DMS53 (cell line): ENCODE measurements at places on chromosomes 6 and 20.

- DNase-seq = no peak
These were observed 82.4 kb upstream of the SMLR1 start for GRCh38 chr6:130744576-130745366.

DNA sequence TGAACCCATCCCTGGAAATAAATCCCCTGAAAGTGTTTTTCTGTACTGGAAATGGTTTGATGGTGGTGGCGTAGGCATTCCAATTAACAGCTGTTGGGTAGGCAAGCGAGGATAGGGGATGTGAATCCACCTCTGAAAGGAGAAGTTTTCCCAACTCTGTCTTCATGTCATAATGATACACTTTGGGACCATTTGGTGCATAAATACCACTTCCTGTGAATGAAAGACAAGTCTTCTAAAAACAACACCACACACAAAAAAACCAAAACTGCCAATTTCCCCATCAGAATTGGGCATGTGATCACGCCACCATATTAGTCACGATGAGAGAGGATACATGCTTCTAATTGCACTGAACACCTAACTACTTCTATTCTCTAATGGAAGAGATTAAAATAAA lies 6.4 kb downstream of the VNN2 start:
- no peak for DNase-seq

DNA sequence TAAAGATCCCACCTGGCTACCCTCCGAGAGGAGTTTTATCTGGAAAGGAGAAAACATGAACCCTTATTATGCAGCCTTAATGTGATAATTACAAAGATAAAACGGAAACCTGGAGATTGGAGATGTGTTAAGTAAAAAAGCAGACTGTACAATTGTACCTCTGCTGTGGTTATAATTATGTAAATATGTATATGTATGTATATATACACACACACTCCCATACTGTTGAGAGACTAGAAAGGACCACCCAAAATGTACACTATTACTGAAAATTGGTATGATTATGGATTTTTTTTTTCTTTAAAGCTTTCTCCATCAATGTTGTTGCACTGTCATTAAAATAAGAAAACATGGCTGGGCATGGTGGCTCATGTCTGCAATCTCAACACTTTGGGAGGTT lies 72.1 kb upstream of the BCLAF1 start:
- DNase-seq = no peak

- DNase-seq = no peak
These were observed 37.2 kb downstream of the SCAND1 start for GRCh38 chr20:35917077-35917476.

DNA sequence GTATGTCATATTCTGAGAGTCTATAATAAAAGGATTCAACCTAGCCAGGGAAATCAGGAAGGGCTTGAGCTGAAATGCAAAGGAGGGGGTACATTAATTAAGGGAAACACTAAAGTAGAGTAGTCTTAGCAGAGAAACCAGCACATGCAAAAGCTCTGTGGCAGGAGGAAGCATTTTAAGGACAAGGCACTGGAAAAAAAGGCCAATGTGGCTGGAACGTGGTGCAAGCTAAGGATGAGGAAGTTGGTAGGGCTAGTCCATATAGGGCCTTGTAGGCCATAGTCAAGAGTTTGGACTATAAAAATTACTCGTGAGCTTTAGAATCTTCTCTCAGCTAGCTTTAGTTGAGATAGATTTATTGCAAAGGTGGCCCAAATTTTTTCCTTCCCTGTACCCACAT lies 75.2 kb upstream of the TOP1 start:
- DNase-seq = no peak

GRCh38 chr20:37602634-37603033 lies 75.0 kb upstream of the BLCAP start:
- DNase-seq = no peak

DNA sequence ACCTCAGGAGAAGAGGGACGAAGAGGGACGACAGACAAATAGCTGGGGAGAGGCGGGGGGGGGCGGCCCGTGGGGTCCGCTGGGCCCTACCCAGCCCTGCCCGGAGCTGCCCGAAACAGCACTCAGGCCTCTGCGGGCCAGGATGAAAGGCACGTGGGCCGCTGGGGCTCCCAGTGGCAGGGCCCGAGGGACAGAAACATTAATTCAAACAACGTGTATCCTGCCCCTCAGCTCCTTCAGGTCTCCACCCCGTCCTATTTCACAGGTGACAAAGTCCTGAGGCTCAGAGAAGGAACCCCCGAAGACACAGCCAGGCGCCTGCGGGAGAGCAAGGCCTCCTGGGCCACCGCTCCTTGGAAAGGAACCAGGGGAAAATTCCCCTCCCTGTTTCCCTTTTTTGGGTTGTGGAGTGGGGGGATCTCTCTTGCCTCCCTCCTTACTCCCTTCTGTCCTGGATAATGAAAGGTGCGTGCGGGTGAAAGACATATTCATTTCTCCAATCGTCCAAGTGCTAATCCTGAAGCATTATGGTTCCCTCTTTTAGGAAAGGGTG lies 93.3 kb downstream of the RNASET2 start:
- peak; percentile 58 for DNase-seq

GRCh38 chr6:1817033-1817761 lies 207.5 kb downstream of the FOXC1 start:
- no peak for DNase-seq

DNA sequence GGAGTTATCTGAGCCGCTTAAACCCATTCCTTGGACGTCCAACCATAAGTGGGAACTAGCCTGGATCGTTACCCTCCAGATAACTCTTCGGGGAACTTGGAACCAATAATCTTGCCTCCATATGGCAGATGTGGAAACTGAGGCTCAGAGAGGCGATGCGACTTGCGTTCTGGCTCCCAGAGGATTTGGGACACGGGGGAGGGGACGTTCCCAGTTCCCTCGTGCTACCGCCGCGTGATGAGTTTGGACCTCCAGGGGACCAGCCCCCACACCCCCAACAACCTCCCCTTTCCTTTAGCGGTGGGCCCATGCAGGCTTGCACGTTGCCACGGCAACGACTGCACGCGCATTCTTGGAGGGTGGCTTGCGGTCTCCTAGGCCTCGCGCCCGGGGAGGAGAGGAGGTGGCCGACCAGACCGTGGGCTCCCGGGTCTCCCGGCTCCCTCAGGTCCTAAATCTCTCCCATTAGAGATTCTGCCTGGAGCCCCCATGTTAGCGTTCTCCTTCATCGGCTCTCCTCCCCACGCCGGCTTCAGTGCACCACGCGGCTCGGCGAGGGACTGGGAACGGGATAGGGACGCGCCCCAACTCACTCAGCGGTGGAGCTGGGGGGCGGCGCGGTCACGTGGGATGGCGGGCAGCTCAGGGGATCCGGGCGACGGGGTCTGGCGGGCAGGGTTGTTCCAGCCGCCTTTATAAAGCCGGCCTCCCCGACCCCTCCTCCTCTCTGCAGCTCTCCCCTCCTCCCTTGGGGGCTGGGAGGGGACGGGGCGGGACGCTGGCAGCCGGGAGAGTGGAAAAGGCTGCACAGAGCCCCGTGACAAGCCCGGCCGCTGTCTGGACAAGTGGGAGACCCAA lies at the start of gene PLTP:
PLTP (minus strand) TSS at position 670 of the 858 bp plus-strand sequence. CDS start 703 bp downstream, outside the sequence.
- DNase-seq = peak; percentile 69

DNA sequence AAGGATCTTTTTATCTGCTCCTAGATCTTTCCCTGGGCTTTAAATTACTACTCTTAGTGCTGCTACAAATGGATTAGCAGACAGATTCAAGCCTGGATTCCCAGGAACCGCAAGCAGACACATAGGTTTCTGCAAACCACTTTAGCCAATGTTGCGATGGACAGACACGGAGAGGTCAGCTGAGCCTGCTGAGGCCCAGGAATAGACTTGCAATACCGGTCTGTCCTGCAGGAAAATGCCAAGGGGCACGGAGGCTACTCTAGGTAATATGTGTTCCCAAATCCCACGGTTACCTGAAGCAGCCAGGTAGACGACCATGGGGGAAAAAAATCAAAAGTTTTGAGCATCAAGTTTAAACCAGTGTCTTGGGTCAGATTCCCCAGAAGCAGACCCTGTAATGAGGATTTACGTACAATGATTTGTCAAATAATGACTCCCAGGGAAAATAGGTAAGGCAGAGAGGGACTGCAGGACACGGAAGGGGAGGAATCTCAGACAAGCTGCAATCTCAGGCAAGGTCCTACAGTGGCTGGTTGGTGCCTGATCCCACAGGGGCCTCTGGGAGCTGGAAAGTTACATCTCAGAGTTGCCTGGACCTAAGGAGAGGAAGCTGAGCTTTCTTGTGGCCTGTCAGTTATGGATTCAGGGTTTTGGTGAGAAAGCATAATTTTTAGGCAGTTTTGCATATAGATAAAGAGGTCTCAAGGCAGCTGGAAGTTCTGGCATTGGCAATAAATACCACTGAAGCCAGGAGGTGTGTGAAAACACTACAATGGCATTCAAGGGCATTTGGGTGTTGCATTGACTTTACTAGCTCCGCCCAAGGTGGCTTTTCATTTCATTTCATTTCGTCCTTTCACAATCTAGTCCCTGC lies 12.5 kb downstream of the OTOR start:
- DNase-seq = peak; percentile 42

DNA sequence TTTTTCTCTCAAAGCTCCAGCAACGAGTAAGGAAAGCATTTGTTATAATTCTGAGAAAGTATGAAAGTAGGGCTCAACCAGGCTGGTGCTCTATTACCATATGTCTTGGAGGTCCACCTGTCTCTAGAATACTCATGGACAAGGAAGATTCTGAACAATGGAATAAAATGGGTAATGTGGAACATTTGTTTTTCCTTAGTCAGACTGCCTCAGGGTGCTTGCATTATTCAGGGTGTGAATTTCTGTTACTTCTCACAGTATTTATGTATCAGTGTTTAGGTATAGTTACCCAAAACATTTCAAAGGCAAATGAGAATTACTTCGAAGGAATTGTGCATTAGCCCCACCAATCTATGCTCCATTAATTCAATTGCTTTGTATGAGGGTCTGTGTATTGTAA lies 586.2 kb upstream of the CITED2 start:
- DNase-seq = no peak

GRCh38 chr6:129672881-129673631 lies 36.9 kb downstream of the ARHGAP18 start:
- DNase-seq = peak; percentile 60

- peak; percentile 32 for DNase-seq
These were observed 48.1 kb downstream of the PRL start for GRCh38 chr6:22248513-22249308.

DNA sequence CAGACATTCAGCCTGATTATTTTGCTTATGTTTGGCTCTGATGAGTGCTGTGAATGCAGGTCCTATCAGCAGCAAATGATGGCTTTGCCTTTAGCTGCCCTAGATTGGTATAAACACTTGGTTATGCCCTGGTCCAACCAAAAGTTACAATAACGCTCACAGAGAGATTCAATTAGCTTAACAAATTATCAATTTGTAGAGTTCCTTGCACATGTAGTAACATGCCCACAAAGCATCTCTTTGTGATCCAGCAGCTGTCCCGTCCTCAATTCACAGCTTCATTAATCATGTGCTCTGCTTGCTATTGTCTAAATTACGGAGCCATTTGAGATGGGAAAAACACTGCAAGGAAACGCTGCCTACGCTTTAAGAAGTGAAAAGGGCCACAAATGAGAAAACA lies 457.9 kb downstream of the HDGFL1 start:
- no peak for DNase-seq

GRCh38 chr20:13800728-13801134 lies 15.9 kb downstream of the NDUFAF5 start:
- DNase-seq = peak; percentile 84

DNA sequence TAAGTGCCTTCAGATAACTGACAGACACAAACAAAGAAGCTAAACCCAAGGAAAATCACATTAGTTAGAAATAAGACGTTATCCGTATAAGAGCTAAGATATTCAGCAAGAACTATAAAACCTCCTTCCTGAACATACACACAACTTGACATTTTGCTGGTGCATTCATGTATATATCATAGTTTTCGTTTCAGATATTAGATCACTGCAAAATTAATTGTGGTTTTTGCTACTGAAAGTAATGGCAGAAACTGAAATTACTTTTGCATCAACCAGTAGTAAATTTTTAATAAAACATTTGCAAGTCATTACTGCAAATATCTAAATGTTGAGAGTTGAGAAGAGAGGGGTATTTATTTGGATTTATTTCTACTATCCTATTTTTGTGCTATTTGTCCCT lies 26.1 kb upstream of the KCNQ5 start:
- no peak for DNase-seq

DNA sequence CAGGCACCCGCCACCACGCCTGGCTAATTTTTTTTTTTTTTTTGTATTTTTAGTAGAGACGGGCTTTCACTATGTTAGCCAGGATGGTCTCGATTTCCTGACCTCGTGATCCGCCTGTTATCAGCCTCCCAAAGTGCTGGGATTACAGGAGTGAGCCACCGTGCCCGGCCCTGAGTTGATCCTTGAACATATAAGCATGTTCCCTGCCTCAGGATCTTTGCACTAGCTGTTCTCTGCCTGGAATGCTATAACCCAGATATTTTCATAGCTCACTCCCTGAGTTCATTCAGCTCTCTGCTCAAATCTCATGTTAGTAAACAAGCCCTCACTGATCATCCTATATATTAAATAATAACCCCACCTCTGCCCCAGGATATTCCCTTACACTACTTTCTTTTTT lies 9.0 kb upstream of the DLK2 start:
- no peak for DNase-seq

DNA sequence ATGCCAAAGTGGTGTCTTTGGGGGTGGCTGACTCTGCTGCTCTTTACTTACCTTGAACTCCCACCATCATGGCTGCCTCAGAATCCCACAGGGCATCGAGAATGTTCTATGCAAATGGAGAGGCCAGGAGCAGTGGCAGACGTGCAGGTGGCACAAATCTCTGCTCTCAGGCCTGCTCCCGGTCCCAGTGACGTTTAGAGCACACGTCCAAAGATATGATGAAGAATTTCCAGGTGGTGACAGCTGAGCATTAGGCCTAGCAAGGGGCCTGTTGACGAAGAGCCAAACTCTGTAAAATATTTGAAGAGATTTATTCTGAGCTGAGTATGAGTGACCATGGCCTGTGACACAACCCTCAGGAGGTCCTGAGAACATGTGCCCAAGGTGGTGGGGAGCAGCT lies 19.0 kb upstream of the UNC93A start:
- DNase-seq = no peak

GRCh38 chr6:127460465-127460864 lies 1.3 kb upstream of the KIAA0408 start:
- DNase-seq = no peak

DNA sequence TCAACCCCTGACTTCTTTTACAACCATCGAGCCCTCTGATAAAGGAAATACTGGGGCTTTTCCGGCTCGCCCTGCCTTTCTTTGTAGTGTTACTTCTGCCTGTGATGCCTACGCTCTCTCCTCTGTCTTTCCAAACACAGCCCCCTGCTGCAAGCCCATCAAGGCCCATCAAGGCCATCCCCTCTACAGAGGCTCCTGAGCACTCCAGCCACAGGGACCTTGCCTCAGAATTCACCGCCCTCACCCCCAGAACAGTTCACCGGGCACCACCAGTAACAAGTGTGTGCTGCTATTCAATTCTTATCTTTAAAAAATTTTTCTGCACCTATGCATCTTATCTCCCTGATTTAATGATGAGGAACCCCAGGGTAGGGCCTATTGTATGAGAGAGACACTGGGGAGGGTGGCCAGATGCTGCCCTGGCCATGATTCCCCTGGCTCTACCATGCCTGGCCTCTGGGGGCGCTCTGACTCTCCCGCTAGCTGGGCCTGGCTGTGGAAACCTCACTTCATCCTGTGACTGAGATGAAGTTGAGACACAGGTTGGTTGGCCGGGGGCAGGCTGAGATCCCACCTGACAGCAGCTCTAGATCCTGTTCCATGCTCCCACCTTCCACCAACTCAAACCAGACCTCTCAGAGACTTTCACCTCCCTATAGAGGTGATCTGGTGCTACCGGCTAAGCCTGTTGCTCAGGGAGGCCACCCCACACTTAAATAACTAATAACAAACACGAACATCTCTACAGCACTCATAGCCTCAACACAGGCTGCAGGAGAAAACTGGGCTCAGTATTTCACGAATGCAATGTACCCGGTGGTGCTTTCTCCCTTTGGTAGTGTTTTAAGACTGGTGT lies 19.2 kb upstream of the GLP1R start:
- DNase-seq = peak; percentile 58
